ENCODE measurements at places on chromosomes 2 and 18.

DNA sequence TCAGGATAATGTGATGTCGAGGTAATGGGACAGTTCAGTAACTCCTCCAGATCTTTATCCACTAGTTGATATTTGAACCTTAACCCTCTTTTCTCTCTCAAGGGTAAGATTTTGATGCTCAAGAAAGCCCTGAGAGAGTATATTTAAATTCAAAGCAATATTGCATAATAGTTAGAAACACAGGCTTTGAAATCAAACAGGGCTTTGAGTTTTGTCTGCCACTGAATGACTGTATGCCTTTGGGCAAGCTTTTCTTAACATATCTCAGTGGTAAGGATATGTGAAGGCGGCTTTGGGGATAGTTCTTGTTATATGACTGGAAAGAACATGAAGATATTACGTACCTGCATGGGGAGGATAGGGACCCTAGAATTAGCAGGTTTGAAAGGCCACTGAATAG is 11.1 kb downstream of the ITPRID2 start:
- no peak for DNase-seq

DNA sequence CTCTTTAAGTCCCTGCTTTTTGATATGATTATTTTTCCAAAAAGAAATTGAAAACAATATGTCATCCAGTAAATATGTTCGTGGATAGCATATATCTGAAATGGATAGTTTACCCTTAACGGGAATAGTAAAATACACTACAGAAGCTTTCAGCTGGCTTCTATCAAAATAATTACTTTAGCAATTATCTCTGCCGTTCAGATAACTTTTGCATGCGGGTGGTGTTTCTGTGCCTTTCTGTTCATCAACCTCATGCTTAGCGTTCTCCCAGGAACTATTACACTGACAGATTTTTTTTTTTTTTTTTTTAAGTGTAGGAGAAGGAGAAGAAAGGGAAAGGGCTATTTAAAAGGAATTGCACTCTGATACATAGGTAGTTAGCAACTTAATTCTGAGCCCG is 53.6 kb downstream of the TSHZ1 start:
- DNase-seq: no peak

- no peak for DNase-seq
Measured at GRCh38 chr18:28071199-28071598, 105.7 kb downstream of the CDH2 start.

DNA sequence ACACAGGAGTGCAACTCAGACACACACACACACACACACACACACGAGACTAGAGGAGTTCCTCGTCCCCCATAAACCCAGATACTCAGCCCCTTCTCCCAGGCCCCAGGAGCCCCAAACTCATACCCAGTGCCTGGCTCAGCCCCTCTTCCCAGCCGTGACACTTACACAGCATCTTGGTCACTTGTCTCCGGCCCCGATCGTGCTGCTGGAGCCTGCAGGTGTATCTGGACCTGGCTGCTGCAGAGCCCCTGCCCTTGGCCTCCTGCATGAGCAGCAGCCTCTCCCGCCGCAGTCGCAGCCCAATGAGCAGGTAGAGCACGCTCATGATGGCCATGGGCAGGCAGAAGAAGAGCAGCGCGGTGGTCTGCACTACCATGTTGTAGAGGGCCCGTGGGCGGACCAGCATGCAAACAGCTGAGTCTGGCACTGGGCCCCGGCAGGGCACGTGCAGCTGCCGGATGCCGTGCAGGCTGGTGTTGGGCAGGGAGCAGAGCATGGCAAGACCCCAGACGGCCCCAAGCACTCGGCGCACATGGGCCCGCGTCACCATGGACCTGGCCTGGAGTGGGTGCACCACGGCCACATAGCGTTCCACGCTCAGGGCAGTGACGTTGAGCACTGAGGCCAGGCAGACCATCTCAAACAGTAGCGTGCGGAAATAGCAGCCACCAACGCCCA is 2.1 kb downstream of the NMUR1 start:
- DNase-seq: no peak

GRCh38 chr2:240427729-240428128 is 7.7 kb upstream of the GPC1 start:
- DNase-seq: no peak

GRCh38 chr2:3610415-3610814 is 15.5 kb downstream of the COLEC11 start:
- DNase-seq: no peak

GRCh38 chr2:100211521-100211920 is 69.1 kb upstream of the AFF3 start:
- no peak for DNase-seq

DNA sequence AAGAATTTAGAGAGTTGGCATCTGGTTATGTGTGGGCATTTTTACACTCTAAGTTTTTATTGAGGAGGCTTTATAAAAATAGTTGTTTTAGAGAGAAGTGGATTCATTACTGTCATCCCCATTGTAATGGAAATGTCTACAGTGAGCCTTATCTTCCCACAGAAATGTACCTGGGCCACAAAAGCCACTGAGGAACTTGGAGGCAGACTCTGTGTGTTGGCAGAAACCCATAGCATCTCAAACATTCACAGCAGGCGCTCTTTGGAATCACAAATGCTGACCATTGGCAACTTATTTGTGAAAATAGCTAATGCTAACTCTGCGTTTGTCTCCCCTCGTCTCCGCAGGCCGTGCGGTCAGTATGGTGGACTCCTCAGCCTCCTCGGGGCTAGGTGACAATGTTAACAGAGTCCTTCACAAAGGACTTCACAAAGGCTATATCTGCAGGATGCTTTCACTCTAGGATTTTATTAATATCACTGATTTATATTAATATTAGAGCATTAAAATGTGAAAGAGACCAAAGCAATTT is 689.1 kb upstream of the POU3F3 start:
- DNase-seq: no peak

DNA sequence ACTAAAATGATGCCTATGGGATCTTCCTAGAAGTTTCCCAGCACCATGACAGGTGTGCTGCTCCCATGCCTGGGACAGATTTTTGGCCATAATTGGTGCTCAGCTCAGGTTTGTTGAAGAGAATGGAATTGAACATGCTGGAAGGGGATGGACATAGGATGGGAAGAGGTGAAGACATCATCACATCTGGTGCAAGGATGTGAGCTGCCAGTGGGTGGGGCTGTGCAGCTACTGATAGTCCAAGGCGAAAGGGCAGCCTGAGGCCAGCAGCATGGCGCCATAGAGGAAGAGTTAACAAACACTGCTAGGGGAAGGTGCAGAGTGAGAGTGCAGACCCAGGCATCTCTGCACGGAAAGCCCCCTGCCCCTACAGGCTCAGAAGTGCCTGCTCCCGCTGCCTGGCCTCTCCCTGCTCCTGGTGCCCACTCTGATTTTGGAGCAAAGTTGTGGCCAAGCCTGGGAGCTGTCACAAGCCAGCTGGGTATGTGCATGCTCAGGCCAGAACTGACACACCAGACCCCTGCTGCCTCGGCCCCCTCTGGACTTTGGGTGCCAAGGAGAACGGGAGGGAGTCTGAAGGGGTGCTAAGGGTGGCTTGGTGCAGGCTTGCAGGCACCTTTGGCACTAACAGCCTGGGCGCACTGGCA is 178.6 kb downstream of the ZBTB7C start:
- no peak for DNase-seq

DNA sequence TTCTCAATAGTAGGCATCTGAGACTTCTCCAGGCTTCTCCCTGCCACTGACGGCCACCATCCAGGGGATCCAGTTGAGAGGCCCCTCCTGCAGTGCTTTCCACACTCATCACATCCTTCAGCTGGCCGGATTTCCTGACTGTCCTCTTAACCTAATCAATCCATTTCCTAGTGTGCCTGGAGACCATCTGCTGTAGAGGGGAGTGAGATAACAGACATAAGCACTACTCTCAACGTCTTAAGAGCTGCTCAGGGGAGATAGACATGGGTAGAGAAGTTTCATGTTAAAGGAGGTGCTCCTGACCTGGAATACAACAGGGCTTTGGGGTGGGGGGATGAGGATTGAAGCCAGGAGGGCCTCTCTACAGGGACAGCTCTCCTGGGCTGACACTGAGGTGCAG is 14.2 kb downstream of the SPR start:
- no peak for DNase-seq

- no peak for DNase-seq
Measured at GRCh38 chr18:9796011-9796410, 87.9 kb downstream of the RAB31 start.
